ENCODE measurements at places on chromosomes 2 and 18.

GRCh38 chr2:231709981-231710798, 1.9 kb downstream of the PTMA start:
- DNase-seq = peak; percentile 75

GRCh38 chr18:69401226-69401971, 711 bp downstream of the DOK6 start:
- no peak for DNase-seq

DNA sequence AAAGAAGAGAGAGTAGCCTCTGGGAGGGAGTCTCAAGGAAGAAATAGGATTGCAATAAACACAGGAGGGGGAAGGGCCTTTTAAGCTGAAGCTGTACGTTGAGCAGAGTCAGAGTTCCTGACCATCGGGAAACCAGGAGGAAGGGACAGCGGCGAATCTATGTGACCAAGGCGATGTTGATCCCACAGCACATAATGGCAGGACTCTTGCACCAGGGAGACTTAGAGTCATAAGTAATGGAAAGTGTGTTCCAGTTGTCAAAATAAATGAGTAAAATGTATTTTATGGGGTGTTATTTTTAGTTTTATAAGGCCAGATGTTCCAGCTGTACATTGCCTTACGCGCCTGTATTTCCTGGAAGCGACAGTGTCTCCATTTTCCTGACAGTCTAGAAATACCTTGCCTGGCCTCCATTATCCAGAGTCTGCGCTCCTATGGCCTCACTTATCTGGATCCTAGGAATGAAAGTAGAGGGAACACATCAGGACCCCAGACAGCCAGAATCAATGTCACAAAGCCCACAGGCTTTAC, 152.8 kb upstream of the COPS8 start:
- DNase-seq = no peak

- no peak for DNase-seq
These were observed 139.9 kb upstream of the EPAS1 start for GRCh38 chr2:46157072-46157965.

- DNase-seq = no peak
These were observed 824.9 kb downstream of the DCDC2C start for GRCh38 chr2:4528246-4528645.

- DNase-seq = no peak
These were observed 11.1 kb downstream of the MATN3 start for GRCh38 chr2:20001361-20001863.

GRCh38 chr2:65548576-65549256, 116.3 kb upstream of the SPRED2 start:
- no peak for DNase-seq

GRCh38 chr18:21117409-21118131, 6.0 kb upstream of the ROCK1 start:
- no peak for DNase-seq

GRCh38 chr18:9285604-9286003, 49.0 kb upstream of the TWSG1 start:
- no peak for DNase-seq

DNA sequence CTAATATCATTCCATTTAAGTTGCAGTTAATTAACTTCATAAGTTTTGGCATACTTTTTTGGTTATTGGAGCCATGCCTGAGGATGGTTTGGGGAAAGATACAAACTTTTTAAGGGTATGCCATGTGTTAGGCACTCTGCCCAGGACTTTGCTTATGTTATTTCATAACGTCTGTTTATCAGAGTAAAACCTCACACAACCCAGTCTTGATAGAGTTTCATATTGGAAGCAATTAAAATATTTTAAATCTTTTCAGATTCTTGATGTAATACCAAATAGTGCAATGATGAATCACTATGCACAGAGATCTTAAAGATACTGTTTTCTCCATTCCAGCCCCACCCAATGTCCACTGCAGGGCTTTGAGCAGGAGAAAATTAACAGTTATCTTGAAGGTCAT, 529.1 kb upstream of the HNMT start:
- DNase-seq = no peak

DNA sequence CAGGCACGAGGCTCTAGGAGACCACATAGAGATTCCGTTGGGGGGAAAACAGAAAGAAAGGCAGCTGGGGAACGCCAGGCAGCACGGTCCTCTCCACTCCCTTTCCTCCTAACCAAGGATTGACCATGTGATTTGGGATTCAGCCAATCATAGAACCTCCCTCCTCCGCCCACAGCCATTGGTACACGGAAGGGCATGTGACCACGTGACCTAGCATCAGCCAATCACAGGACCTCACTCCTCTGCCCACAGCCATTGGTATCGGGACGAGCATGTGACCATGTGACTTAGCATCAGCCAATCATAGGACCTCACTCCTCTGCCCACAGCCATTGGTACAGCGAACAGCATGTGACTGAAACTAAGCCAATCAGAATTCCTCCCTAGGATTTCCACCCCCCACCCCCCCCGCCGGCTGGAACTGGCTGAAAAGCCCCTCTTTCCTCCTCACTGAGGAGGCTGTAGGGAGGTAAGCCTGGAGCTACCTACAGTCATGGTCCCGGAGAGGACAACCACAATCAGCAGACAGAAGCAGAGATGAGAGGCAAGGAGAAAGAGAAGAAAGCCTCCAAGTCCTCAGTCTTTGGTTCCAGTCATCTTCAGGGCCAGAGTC, 7.6 kb downstream of the SERPINE2 start:
- DNase-seq = no peak

DNA sequence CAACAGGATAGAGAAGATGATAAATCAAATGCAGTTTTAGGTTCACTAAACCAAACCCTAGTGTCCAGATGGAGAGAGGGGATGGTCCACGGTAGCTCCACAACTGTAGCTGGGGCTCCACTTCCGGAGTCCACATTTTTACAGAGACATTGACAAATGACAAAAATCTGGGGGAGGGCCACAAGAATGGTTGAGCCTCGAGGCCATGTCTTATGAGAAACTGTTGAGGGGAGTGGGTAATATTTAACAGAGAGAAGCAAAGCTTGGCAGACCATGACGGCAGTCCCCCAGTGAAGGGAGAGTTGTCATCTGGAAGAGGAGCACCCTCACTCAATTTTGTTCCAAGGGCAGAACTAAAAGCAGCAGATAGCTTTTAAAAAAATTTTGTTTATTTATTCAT, 17.6 kb upstream of the EPHA4 start:
- DNase-seq = no peak

DNA sequence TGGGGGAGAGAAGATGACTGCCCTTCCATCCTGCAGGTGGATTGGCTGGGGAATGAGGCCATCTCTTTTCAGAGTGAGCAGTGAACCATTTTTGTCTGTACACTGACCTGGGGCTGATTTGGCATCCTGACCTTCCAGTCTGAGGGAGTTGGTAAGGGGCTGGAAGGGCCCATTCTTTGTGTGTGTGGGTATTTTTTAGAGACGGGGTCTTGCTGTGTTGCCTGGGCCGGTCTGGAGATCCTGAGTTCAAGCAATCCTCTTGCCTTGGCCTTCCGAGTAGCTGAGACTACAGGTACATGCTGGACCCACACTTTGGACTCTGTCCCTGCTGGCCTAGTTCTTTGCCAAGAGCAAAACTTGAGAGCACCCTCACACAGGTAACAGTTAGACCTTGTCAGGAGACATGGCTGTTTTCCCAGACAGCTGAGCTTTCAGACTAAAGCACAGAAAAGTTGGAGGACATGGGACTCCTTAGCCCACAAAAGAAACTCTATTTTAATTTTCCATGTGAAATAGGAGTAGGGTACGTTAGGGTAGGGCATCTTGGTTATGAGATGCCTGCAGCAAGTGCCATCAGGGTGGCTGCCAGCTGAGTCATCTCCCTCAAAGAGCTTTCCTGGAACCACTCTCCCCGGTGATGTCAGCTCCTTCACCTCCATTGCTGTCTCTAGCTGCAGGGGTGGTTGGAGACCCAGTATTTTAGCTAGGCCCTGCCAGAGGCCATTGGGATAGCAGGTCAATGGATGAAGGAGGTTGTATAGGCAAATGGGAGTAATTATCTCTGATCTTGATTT, 60.7 kb downstream of the DGKD start:
- DNase-seq = no peak

DNA sequence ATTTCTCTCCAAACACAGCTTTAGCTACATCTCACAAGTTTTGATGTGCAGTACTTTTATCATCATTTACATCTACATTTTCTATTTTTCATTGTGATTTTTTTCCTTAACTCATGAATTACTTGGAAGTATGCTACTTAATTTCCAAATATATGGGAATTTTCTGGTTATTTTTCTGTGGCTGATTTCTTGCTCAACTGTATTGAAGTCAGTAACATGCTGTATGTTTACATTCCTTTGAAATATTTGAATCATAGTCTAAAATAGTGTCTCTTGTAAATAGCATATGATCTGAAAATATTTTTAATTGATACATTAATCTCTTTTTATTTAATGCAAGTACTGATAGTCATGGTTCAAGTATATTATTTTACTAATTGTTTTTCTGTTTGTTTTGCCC, 26.0 kb upstream of the GALNT5 start:
- no peak for DNase-seq

DNA sequence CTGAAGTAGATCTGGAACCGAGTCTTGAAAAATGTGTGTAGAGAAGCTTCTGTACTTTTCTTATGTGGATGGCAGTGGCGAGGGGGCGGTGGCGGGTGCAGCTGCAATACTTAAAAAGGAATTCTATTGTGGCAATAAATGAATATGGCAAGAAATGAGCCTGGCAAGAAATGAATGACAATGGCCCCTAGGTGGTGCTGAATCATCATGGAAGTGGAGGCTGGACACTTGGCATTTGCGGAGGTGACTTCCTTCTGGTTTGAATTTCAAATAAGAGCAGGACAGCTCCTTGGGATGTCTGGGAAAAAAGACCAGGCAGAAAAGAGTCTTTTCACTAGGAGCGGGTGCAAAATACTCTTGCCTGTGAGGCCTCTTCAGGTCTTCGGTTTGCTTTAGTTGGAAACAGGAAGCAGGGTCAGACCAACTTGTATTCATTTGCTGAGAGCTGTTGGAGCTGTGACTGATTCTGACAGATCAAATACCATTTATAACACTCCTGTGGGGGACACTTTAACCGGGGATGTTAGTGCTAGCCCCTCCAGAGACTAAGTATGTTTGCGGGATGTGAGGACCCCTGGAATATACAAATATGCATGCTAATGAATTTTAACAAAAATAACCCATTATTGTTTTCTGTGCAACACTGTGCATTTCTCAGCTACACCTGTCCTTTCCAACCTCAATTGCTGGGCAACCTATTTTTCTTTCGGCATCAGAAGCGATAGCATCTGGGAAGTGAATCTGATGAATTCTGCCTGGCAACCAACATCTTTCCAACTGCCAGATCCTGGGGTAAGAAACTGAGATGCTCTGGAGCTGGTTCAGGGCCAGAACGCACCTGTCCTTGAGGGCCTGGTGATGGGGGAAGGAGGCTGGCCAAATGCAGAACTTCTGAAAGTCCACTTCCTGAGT, 35.4 kb downstream of the FASTKD2 start:
- DNase-seq = peak; percentile 5

GRCh38 chr2:233336541-233336940, 17.8 kb upstream of the DGKD start:
- DNase-seq = no peak

DNA sequence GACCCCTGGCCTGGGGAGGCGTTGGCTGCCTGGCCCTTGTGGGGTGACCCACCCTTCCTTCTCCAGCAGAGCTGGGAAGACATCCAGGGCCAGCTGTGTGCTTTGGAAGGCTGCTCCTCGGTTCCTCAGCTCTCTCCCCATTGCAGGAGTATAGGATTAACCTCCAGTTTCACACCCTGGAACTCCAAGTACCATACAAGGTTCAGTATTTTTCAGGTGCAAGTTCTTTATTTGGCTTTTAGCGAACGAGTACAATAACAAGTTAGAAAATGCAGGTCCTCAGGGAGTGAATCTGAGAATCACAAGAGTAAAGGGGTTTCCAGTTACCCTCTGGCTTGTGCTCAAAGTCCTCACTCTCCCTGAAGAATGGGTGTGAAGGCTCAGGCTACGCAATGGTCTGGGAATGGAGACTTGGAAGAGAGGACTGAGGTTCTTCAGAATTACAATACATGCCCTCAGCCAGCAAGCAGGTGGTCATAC, 101.2 kb downstream of the APOB start:
- DNase-seq = no peak

DNA sequence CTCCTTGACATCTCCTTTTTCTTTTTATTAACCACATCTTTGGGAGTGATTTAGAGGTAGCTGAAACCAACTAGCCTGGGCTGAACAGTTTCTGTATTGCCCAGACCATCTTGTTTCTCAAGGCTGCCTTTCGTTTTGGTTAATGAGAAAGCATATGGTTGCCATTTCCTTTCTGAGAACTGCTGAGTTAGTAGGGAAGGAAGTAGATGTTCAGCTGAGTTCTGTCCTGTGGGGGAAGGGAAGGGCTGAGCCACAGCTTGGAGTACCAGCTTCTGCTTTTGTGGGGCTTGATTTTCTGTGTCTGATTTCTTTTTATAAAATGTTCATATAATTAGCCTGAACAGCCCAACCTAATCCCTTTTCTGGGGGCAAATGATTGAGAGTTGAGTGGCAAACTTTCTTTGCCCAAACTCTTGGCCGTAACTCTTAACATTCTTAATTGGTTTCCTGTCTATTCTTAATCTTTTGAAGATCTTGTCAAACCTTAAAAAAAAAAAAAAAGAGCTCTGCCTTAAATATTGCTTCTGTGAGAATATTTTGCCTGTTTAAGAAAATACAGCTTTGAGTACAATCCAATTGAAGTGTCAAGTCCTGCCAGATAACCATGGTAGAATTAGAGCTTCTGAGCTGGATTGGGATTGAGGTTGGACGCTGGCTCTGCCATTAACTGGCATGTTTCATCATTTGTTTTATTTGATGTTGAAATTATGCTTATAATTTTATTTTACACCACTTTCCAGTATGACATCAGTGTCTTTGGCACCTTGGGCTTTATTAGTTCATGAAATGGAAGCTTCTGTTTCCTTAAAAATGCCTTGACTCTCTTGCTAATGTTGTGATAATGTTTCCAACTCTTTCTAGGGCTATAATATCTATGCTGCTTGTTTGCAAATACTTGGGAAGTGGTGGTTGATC, 1.9 kb upstream of the NABP1 start:
- no peak for DNase-seq

- no peak for DNase-seq
These were observed 14.5 kb downstream of the SLC40A1 start for GRCh38 chr2:189566046-189566445.

DNA sequence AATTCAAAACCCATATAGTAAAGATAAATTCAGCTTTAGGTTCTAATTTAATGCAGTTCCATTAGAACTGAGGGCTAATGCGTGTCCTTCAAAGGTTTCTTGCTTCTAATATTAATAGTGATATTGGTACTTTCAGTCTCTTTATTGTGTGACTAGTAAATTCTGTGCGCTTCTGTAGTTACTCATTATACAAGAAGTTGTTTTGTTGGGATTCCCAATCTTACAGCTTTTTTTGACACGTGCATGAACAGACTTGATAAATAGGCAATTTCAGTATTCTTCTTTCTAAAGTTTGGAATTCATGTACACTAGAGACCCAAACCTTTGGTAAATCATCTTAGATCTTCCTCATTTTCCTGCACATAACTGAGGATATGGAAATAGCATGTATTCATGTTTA, 71.8 kb downstream of the HAUS1 start:
- DNase-seq = no peak

GRCh38 chr2:40507432-40507831, 55.5 kb upstream of the SLC8A1 start:
- no peak for DNase-seq

All from stimulated activated CD8-positive, alpha-beta memory T cell treated with anti-CD3 and anti-CD28 coated beads, Interleukin-4, amount 100 ng/mL, for 1 hour (primary cell).